ENCODE measurements at places on chromosomes 16 and 17.

GRCh38 chr17:45225964-45226530, 4.4 kb downstream of the FMNL1 start:
- no peak for DNase-seq

GRCh38 chr17:33506889-33507650, 214.0 kb upstream of the ASIC2 start:
- no peak for DNase-seq

- no peak for DNase-seq
These were observed 24.0 kb downstream of the PRKCB start for GRCh38 chr16:23859713-23860269.

- DNase-seq, result no peak
These were observed 2.2 kb downstream of the KRT12 start for GRCh38 chr17:40864661-40865390.

DNA sequence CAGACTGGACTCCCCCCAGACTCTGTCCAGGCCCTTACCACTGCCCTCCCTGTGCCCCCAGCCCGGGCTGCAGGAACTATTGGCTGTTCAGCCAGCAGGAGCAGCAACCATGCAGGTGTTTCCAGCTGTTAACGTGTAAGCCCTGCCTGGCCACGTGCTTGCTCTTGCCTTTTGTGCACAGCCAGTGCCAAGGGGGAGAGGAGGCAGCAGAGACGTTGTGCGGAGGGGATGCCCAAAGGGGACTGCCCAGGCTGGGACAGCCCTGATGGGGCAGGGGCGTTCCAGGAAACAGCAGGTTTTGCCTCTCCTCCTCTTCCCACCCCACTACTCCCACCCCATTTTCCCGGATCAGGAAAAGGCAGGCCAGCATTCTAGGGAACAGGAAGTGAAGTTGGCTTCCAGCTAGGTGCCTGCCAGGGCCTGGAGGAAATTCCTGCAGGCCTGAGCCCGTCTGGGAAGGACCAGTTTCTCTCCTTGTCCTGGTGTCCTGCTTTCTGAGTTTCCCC, 16.7 kb upstream of the LASP1NB start:
- no peak for DNase-seq

DNA sequence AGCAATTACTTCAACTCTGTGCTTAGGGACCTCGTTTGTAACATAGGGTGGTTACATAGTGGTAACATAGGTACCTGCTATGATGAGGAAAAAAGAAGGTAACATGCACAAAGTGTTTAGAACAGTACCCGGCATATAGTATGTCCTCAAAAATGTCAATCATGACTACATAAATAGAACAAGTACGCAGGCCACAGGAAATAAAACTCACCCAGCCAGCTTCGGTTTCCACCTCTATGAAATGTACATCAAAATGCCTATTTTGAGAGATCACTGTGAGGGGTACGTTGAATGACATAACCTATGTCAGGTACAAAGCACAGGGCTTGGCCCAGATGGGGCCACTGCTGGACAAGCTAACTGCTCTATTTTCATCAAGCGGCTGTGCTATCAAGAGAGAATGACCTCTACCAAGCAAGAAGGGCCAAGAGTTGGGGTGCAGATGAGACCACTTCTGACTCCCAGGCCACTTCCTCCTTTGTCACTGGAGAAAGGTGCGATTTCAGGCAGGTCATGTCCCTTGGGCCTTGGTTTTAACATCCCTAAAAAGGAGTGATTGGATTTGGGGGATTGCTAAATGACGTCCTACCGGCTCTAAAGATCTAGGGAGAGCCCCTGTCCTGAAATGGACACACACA, 45.4 kb downstream of the WSB1 start:
- DNase-seq, result no peak

- no peak for DNase-seq
These were observed 5.1 kb upstream of the SLC16A11 start for GRCh38 chr17:7048968-7049367.

DNA sequence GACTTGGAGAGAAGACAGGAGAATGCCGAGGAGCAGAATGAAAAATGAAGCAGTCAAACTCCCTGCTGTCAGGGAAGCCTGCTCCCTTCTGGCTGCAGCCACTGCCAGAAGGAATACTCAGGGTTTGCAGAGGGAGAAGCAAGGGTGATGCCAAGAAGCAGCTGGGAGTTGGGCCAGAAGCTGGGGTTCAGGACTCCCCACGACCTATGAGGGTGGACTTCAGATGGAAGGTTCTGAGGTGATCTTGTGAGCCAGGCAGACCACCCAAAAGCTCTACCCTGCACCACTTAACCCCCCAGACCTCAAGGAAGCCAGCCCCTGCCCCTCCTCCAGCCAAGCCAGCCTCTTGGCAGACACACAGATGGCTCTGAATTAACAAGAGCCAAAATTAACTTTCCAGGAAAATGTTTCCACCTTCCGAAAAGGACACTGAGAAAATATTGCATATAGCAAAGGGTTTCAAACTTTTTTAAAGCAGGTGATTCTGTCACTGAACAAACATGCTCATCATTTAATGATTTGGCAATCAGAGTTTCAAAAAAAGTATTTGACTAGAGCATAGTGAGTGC, 126.0 kb upstream of the ERCC4 start:
- no peak for DNase-seq

DNA sequence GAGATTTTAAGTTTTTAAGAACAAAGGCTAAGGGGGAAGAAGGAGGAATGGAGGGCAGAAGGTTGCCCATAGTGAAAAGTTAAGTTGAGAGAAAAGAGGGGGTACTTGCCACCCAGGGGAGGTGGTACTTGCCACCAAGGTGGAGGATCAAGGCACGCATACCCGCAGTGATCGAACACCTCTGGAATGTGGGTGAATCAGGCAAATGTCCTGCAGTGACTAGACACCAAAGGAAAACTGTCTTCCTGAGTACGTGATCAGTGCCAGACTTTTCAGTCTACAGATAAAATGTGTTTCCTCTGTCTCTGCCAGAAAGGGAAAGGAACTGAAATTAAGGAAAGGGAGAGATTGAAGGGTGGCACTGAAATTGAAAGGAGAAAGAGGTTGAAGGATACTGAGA, 2285.3 kb downstream of the TP53TG3F start:
- peak; percentile 34 for DNase-seq

DNA sequence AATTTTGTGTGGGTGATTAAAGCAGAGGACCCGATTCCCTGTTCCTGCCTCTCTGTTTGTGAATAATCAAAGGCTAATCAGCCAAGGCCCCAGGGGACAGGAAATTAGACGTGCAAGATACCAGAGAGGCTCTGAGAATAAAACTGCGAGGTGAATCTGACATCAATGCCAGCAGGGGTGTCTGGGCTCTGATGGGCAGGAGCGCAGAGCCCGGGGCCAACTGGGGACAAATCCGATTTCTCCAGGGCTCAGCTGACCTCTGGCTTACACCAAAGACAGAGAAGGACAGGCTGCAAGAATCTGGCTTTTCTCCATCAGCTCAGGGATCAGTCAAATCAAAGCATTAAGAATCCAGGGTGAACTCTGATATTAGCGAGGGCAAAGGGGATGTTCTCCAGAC, 174.3 kb downstream of the XYLT1 start:
- DNase-seq, result no peak

DNA sequence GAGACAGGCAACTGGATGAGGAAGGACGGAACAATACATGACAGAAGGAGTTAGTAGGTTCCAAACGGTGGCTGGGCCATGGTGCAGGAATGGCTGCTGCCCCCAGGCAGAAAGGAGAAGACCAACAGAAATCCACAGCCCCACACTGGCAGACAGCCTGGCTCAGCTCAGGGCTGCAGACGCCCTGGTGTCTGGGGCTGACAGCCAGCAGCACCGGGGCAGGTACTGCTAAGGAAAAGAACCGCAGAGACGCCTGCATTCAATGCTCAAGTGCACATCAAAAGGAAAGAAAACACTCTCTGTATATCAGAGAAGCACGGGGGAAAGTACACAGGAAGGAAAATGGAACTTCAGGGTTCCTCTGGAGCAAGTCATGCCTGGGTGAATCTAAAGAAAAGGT, 53.4 kb downstream of the GAS7 start:
- no peak for DNase-seq

- DNase-seq, result no peak
These were observed 108.0 kb downstream of the SKAP1 start for GRCh38 chr17:48322060-48322459.
